Activated CD8-positive, alpha-beta memory T cell treated with anti-CD3 and anti-CD28 coated beads for 4 hours (primary cell): ENCODE measurements at places on chromosomes 5 and 9.

- DNase-seq, result no peak
Measured at GRCh38 chr5:75856056-75856455, 138.8 kb upstream of the POC5 start.

DNA sequence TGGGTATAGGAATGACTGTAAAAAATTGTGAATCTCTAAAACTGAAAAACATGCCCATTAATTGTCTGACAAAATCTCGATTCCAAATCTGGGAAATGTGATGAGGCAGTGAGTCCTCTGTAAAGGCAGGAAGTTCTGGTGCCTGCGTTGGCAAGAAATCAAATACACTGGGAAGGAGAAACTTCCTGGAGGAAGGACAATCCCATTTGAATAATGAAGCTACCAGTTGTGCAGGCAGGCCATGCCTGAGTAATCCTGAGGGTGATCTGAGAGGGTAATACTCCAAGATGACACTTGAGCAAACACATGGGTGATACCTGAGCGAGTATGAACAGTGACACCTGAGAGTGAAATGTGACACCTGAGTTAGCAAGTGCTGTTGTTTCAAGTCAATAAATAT lies 49.7 kb downstream of the KIF24 start:
- no peak for DNase-seq

DNA sequence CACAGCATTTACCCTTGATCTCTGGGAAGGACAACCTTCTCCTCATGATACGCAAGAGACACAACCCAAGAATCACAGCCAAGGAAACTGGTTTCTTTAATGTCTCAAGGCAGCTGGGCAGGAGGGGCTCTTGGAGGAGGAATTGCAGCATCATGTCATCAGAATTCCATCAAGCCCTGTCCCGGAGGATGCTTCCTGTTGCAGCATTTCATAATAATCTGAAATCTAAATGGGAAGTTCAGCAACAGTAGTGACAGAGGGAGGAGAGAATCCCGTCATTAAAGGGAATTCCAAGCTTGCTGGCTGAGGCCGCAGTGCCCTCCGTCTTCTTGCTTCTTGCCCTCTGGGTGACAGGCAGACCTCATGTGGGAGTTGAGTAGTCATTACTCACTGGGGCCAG lies 192.7 kb downstream of the TENT4A start:
- no peak for DNase-seq

GRCh38 chr9:28999057-28999456 lies 1425.8 kb upstream of the C9orf72 start:
- DNase-seq, result no peak

DNA sequence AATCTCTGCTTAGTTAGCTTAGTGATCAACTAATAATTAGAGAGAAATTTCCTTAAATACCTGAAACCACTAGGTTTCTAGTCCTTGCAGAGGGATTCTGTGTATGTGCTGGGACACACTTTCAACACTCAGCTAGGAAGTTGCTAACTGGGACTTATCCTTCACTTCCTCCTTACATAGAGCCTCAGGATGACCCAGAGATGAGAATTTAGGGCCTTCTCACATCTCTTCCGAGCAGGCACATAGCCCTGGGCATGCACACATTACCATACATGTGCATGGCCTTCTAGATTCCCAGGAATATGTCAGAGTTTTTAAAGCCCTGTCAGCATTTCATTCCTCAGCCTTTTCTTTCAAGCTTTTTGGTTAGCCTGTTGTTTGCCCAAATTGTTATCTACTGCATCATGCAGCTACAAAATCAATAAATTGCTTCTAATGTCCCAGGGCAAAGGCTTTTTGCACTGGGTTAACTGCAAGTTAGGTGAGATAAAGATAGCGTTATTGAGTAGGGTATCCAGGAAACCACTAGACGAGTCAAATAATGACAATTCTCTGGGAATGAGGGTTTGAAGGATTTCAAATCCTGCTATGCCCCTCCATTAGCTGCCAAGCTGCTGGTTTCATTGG lies 22.0 kb upstream of the CDK20 start:
- DNase-seq, result no peak

DNA sequence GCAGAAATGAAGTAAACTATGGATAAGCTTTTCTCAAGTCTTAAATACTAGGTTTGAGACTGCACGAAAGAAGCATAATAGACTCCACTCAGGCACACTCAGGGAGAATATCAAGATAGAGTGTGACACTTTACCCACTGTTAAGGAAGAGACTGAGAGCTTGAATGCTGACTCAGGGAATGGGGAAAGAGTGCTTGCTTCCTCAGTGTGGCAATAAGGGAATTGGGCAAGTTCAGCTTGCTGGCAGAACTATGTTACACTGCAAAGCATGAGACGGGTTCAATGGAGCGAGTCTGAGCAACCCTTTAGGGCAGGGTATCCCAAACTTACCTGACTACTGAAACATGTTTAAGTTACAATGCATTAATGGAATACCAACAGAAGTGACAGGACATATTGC lies 237.7 kb upstream of the MEF2C start:
- DNase-seq, result no peak

DNA sequence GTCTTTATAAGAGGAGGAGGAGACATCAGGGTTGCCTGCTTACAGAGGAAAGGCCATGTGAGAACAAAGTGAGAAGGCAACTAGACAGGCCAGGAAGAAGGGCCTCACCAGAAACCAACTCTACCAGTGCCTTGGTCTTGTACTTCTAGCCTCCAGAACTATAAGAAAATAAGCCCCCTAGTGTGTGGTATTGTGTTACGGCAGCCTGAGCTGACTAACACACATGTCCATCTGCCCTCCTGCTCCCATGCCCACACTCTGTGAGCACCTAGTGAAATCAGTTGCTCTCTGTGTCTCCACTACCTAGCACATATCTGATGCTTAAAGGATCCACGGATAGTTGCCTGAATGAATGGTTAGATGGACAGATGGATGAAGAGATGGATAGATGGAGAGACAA lies 6.9 kb downstream of the AK3 start:
- no peak for DNase-seq

- DNase-seq, result peak; percentile 19
Measured at GRCh38 chr9:93302586-93303257, 118.8 kb downstream of the WNK2 start.

- no peak for DNase-seq
Measured at GRCh38 chr9:137268538-137269201, 8.9 kb upstream of the TOR4A start.

GRCh38 chr5:157115502-157115901 lies 6.7 kb upstream of the HAVCR2 start:
- DNase-seq, result no peak

GRCh38 chr5:142386137-142387023 lies 61.6 kb upstream of the SPRY4 start:
- no peak for DNase-seq

DNA sequence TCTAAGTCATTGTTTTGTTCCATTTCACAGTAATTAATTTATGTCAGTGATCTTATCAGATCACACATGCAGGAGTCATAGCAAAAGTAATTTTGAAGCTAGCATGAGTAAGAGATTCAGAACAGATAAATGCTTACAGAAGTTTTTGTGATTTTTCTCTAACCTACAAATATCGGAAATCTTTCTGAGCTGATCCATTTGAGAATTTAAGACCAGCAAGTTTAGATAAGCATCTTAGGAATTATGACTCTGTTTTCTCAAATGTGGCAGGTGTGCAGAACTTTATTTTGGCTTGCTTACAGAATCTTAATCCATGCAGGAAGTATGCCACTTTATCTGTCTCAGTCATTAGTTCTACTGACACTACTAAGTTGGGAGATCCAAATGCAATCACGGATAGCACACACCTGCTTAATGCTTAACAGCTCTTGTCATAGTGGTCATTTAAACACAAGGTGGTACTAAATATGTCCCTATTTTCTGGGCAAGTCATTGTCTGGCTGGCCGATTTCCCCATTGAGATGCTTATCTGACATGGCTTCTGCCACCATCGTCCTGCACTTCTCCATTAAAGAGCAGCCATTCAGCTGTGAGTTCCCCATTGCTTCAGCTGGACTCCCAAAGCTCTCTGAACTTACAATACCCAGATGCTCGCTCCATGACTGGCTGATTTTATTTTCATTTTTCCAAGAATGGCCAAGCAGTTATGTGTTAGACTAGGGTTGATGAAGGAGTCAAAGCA lies 305.4 kb upstream of the NUDT12 start:
- DNase-seq, result no peak

DNA sequence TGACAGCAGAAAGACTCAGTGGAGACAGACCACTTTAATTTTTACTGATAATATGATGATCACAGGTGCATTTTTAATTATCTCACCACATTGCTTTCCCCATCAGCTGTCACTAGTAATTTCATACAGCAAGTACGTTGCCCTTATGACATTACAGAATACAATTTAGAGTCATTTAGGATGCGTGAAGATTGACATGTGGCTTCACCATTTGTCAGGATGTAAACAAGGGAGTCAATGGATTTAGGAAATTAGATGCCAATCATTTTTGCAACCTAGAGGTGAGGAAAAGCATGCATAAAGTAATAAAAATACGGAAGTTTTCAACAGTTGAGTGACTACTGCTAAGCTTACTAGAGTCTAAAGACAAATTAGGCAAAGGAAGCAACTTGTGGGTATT lies 1129.6 kb downstream of the PTPRD start:
- no peak for DNase-seq

DNA sequence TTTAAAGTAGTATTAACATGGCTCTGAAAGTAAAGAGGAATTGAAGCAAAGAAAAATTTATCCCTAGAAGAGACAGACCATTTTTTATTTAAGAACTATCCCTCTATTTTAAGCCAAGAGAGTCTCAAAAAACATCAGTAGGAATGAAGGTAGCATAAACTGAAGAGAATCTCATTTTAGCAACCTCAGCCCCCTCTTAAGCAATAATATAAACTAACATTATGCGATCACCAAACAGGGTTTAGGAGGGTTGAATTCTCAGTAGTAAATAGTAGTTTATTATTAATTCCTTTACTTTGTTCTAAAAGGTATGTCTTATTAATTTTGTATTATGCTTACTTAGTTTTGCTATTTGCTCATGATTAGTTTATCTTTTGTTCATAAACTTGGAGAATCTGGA lies 287.4 kb downstream of the CDK5RAP2 start:
- DNase-seq, result no peak

DNA sequence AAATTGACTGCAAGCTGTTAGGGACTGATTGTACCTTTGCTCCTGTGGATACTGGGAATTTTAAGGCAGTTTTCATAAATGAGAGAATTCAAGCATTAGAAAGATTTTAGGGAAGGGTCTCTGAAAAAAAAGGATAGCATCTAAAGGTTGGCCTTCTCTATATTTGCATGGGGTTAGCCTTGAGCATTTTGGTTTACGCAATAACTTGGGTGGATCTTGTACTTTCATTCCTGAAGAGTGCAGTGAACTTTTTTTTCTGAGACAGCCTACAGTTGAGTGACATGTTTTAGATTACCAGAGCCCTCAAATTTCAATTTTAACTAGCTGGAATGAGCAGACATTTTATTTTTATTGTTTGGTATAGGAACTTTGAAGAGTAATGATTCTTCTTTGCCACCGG lies 91.6 kb upstream of the NR3C1 start:
- DNase-seq, result no peak

DNA sequence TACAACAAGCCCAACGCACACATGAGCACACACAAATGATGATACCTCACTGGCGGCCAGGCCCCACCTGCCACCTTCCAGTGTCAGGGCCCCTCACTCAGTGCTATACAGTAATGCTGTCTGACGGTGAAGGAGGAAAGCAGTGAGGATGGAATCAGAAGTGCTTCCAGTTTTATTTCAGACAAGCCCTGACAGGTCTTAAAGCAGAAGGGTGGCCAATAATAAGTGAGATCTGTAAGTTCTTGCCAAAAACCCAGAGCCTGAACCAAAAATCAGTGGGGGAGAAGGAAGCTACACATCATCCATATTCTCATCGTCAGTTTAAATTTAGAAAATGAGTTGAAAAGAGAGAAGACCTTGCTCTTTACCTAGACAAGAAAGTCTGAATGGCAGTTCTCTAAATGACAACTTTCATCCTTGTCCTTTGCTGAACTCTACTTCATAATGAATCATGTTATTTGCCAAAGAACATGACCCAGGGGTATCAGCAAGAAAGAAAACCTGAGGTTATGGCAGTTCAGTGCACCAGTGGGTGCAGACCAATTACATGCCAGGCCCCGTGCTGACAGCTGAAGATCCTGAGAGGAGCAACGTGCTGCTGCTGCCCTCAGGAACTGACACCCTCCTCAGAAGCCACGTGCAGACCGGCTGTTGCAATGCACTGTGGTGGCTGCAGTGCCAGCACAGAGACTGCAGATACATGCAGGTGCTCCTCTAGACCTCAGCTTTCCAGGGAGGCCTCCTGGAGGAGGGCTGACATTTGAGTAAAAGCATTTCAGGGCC lies 118.7 kb downstream of the DROSHA start:
- DNase-seq, result no peak

DNA sequence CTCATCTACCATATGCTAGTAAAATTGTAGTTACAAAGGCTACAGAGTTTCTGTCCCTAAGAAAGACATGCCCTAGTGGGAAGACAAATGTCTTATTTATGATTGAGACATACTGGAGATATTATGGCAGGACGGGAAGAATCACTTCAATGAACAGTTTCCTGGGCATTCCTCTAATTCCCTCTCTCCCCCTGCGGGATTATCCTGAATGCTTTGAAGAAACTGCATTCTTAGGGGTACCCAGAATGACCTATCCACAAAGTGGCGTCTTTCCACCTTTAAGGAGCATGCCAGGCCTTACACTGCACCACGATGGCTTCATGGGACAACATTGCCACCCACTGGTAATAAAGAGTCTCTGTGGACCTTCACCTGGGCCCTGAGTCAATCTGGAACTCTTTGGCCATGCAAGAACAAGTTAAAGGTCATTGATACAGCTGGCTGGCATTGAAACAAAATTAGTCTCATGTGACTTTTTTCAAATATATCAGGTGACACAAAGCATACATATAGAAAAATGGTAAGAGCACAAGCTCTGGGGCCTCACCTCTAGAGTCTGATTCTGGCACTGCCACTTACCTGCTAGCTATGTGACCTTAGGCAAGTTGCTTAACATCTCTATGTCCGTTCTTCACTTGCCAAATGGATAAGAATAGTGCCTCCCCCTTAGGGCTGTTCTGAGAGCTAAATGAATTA lies 32.0 kb downstream of the ANKRD55 start:
- DNase-seq, result peak; percentile 10

GRCh38 chr5:177610131-177610769 lies 10.3 kb downstream of the B4GALT7 start:
- no peak for DNase-seq

GRCh38 chr9:98667005-98667640 lies 41.6 kb downstream of the GABBR2 start:
- no peak for DNase-seq

DNA sequence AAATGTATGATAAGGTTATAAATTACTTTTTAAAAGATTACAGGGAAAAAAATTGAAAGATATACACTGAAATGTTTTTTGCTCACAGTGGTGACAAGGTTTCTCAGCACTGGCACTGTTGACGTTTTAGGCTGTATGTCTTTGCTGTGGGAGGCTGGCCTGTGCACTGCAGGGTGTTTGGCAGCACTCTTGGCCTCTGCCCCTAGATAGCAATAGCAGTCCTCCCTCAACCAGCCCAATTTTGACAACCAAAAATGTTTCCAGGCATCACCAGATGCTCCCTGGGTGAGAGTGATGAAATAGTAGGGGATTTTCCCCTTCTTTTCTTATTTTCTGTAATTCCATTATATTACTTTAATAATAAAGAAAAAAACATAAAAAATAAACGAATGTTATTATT lies 3.3 kb downstream of the CD274 start:
- no peak for DNase-seq

GRCh38 chr5:151811593-151812321 lies 40.0 kb downstream of the G3BP1 start:
- DNase-seq, result no peak

- DNase-seq, result no peak
Measured at GRCh38 chr5:14895301-14895700, 23.7 kb upstream of the ANKH start.

- no peak for DNase-seq
Measured at GRCh38 chr5:38925154-38925925, 79.5 kb downstream of the OSMR start.
